ENCODE measurements at places on chromosomes 16 and 17.

GRCh38 chr17:1608676-1609075 lies 20.0 kb downstream of the SLC43A2 start:
- DNase-seq = no peak

DNA sequence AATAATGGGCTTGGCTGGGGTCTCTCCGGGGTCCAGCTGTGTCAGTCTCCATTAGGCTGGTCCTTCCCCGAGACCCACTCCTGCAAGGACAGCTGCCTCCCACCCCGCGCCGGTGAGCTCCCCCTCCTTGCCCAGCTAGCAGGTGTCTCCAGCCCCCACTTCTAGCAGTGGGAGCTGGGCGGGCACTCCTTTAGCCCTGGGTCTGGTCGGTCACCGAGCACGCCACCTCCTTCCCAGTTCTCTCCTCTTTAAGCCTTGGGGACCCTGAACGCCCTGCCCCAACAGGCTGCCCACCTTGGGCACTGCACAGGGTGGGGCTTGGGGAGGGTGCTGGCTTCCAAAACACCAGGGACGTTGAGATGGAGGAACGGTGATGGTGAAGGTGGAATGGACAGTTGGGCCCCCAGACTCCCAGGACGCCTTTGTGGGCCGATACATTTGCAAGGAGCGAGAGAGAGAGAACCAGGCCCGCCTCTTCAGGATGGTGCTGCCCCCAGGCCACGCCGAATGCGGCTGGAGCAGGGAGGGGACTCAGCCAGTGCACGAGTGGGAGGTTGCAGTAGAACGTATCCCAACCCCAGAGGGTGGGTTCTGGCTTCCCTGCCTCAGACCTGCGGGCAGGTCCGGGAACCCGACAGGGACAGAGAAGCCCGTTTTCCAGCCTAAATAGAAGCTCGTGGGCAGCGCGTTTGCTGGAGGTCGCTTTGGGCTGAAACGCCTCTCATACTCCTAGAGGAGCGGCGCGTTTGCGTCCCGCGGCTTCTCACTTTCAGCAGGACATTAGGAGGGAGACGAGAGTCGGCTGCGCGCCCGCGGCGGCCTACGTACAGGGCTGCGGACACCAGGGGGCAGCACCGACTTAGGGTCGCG lies 10.7 kb downstream of the TBX2 start:
- DNase-seq = peak; percentile 82

- DNase-seq = no peak
These were observed 18.4 kb downstream of the CFAP20 start for GRCh38 chr16:58110571-58111301.

GRCh38 chr17:52892334-52892733 lies 733.8 kb upstream of the CA10 start:
- DNase-seq = no peak

DNA sequence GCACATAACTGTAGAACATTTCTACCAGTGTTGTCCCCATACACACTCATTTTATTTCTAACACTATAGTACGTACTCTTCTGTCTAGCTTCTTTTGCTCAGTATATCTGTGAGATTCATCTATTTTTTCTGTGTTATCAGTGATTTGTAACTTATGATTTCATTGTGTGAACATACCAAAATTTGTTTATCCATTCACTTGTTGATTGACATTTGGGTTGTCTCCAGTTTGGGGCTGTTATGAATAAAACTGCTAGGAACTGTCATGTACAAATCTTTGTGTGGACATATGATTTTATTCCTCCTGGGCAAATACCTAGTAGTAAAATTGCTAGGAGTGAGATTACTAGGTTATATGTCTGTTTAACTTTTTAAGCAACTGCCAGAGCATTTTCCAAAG lies 9.6 kb downstream of the CYB5B start:
- DNase-seq = no peak

- no peak for DNase-seq
These were observed 121.1 kb downstream of the SLC39A11 start for GRCh38 chr17:72971226-72971880.

DNA sequence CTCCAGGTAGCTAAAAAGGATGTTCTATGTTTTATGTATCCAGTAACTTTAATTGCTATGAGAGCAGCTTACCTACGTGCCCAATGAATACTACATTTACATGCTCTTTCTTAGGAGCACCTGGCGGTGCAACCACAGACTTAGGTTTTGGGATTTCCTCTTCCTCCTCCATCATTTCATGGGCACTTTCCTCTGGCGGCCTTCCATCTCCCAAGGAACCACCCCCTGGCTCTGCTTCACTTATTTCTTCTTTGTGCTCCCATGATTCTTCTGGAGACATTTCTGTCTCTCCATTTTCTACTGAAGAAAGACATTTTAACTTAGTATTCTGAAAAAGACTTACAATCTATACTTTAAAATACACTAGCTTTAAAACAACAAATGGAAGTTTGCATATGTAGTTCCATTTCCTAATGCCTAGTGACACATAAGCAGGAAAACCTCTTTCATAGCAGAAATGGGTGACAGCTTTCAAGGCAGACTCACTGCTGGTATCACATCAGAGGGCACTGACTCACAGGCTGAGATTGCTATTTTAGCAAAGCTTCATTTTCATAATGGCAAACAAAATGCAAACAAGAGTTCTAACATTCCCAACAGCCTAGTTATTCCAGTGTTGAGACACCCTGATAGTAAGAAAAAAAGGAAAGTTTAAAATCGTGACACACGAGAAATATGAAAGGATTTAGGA lies 19.1 kb downstream of the GSPT1 start:
- no peak for DNase-seq

DNA sequence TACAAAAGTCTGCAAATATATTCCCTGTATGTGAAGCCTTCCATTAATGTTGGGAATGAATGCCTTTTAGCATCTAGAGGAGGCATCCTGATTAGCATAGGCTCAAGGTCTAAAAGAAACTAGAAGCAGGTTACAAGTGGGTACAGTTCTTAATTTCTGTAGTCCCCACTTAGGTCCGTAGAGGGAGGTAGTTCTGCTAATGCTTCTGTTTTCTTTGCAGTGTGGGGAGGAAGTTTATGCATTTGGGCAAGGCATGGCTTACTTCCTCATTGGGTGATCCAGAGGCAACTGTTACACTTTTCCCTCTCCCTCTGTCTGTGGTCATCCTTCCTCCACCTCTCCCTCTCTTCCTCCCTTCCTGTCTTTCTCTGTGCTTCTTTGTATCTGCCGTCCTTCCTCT lies 108.4 kb upstream of the ZKSCAN2 start:
- no peak for DNase-seq

DNA sequence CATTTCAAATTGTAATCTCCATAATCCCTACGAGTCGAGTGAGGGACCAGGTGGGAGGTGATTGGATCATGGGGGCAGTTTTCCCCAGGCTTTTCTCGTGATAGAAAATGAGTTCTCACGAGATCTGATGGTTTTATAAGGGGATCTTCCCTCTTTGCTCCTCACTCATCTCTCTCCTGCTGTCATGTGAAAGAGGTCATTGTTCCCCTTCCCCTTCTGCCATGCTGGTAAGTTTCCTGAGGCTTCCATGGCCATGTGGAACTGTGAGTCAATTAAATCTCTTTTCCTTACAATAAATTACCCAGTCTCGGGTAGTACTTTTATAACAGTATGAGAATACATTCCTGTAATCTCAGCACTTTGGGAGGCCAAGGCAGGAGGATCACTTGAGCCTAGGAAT lies 76.7 kb upstream of the MARCHF10 start:
- no peak for DNase-seq

DNA sequence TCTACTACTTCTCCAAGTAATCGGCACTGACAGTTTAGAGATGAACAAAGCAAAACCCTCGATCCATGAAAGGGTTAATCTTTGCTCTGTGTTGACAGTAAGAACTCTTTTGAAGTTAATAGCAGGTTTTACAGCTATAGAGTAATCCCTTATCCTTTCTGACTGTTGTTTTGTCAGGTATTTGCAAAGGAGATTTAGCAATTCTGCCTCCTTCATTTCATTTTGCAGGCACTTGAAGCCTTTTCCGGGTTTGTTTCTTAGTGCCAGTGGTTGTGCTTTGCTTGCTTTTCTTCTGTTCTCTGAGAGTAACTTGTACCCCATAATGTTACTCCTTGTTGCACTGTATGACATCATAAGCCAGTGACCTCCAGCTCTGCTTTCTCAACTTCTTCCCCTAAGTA lies 64.5 kb downstream of the TANGO6 start:
- DNase-seq = no peak

DNA sequence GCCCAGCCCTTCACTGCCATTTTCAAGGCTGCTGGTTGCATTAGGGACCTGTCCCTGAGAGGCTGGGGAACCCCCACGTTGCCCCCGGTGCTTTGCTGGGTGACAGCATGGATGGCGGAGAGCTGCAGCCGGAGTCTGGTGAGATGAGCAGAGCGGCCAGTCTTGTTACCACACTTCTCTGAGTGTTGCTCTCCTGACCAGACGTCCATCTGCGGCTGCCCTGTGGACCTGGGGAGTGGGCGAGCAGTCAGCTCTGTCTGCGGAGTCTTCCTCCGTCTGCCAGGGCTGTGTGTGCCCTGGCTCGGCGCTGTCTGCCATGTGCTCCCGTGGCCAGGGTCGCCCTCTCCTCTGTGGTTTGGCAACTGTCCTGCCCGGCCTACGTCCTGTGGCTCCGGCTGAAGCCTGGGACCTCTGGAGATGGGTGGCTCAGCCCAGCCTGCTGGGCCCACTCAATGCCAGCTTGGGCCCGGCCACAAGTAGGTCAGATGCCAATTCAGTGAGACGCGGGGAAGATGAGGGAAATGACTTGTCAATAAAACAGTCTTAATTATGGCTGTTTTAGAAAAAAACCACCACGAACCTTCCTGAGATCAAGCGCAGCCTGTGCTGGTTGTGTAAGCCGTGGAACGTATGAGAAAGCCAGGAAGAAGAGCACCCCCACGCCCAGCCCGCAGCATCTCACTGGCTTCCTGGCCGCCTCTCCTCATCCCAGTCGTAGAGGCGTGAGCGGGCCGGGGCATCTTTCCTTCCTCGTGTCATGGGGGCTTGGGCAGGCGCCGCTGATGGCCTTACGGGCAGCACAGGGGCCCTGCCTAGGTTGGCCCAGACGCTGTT lies 7.9 kb downstream of the KCTD5 start:
- peak; percentile 10 for DNase-seq

- no peak for DNase-seq
These were observed 338.0 kb downstream of the SLC39A11 start for GRCh38 chr17:72754513-72754912.
